ENCODE measurements at places on chromosomes 6 and 20.

DNA sequence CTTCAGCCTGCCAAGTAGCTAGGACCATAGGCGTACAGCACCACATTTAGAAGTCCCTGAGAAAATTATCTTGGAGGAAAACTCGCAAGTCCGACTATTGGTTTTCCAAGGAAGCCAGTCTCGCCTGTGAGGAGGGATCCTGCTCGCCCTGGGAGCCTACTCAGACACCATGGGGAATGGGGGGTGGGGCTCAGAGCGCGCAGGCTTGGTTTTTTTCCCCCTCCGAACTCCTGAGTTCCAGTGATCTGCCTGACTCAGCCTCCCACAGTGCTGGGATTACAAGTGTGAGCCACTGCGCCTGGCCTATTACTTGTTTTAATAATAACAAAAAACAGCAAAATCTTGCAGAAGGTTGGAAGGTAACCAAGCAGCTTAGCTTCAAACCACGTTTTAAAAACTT lies 153.7 kb downstream of the OR2B2 start:
- DNase-seq, result no peak

DNA sequence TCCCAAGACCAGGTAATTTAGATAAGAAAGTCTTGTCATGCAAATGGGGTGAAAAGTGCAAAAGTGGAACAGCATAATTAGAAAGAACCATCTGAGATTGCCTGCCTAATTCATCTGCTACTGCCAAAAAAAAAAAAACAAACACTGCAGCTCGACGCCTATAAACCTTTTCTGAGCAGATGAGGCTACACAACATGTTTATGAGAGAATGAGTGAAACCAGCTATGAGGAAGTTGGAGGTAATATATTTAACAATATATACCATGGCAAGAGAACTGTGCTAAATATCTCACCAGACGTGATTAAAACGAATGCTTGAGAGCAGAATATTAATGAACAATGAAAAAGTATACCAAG lies 50.0 kb downstream of the LAMA4 start:
- no peak for DNase-seq

GRCh38 chr6:39365281-39366074 lies 43.0 kb upstream of the KCNK16 start:
- no peak for DNase-seq

GRCh38 chr6:76506808-76507207 lies 434.3 kb upstream of the IMPG1 start:
- DNase-seq, result no peak

- no peak for DNase-seq
Observed at GRCh38 chr20:8213270-8213669, 81.2 kb downstream of the PLCB1 start.

Data from NCI-H446 (cell line).